ENCODE measurements at places on chromosomes 2 and 18.

GRCh38 chr2:128308889-128309279, 9.8 kb downstream of the HS6ST1 start:
- DNase-seq = no peak

DNA sequence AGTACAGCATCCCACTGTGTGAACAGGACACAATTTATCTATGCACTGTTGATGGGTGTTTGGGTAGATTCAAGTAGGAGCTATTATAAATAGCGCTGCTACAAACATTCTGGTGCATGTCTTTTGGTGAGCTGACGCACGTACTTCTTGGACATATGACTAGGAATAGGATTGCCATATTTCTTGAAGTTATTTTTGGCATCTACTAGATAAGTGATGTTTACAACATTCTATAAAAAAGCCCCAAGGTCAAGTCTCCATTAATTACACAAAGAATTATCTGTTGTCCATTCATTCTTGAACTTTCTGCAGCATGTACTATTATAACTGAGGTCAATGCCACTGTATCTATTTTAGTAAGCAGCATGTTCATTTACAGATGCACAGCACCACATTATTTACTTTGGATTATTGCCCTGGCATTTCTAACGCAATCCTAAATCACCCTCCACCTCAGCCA, 225.5 kb upstream of the TMEM200C start:
- DNase-seq = no peak

DNA sequence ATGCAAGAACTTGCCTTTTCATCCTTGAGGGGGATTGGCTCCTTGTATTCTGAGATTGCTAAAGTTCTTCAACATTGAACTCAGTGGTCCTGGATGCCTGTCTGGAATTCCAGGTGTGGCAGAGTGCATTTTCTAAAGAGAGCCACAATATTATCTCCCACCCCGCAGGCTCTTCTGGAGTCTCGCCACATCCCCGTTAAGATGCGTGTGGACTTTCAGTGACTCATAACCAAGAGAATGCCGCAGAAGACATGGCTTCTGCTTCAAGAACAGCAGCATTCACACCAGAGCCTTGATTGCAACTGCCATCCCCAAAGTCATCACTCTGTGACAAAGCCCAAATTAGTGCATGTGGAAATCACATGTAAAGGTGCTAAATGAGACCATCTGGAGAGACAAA, 142.7 kb downstream of the CDH20 start:
- DNase-seq = no peak

DNA sequence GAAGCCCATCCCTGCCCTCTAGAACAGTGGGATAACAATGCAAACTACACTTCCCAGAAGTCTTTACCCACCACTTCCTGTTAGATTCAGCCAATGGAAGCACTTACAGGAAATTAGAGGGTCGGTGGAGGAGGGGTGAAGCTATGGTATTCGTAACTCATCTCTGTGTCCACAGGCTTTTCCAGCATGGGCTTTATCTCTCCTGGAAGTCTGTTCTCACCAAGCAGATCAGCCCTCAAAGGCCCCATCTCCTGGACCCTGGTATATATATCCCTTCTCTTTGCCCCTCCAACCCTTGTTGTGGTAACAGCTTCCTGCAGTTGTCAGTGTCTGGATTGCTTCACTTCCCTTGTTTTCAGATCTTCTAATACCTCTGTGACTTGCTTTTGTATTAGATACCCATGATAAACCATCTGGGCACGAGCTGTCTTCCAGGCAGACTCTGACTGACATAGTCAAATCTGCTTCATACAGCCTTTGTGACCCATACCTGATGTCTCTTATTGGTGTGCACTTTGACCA, 475.0 kb upstream of the POU3F3 start:
- DNase-seq = peak; percentile 1

GRCh38 chr2:135149251-135149650, 97.2 kb downstream of the RAB3GAP1 start:
- DNase-seq = no peak

DNA sequence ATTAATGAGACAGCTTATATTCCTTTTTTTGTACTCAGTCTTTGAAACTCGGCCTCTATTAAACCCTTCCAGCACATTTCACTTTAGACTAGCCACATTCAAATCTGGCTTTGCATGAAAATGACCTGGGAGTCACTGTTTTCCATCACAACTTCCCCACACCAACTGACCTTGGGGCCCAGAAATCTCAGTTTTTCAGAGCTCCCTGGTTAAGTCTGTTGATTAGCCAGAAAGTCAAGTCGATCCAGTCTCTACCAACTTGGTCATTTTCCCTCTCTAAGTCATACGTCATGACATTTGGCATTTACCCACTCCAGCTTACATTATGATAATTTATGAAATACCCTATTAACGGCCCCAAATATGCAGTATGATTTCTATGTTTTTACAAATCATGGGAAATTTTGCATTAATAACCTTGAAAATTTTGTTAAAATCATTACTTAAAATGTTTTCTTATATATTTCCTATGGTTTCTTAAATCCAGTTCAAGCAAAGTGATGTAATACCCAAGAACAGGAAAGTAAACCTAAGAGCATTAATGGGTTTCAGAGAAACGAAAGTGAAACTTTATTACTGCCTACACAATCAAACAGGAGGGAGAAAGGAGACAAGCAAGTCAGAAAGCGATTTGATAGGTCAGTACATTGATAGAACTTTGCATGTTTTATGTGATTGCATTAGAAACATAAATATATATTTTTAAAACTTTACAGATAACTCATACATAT, 77.1 kb downstream of the SPATS2L start:
- DNase-seq = no peak

- no peak for DNase-seq
Observed at GRCh38 chr2:65013776-65014175, 24.6 kb downstream of the SLC1A4 start.

DNA sequence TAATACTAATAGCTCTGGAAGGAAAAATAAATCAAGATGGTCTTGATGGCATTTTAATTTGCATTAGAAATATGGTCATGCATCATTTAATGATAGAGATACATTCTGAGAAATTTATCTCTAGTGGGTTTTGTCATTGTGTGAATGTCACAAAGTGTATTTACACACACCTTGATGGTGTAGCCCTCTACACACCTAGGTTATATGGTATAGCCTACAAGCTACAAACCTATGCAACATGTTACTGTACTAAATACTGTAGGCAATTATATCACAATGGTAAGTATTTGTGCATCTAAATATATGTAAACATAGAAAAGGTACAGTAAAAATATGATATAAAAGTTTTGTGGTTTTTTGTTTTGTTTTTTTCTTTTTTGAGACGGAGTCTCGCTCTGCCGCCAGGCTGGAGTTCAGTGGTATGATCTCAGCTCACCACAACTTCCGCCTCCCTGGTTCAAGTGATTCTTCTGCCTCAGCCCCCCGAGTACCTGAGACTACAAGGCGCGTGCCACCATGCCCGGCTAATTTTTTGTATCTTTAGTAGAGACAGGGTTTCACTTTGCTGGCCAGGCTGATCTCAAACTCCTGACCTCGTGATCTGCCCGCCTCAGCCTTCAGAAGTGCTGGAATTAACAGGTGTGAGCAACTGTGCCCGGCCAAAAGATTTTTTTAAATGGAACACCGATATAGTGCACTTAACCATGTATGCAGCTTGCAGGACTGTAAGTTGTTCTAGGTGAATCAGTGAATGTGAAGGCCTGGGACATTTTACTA, 83.7 kb upstream of the UBXN4 start:
- no peak for DNase-seq

GRCh38 chr2:72630767-72631166, 195.1 kb downstream of the EXOC6B start:
- DNase-seq = no peak

- no peak for DNase-seq
Observed at GRCh38 chr2:71602115-71602495, 148.7 kb downstream of the DYSF start.

- no peak for DNase-seq
Observed at GRCh38 chr2:227082286-227082685, 81.7 kb downstream of the COL4A4 start.

- no peak for DNase-seq
Observed at GRCh38 chr2:220433131-220433530, 805.7 kb downstream of the SLC4A3 start.
